Skin of body (tissue), 3 donors: ENCODE measurements at places on chromosomes 3 and 15.

GRCh38 chr15:39624806-39625205, 43.9 kb downstream of the THBS1 start:
- no peak for DNase-seq

DNA sequence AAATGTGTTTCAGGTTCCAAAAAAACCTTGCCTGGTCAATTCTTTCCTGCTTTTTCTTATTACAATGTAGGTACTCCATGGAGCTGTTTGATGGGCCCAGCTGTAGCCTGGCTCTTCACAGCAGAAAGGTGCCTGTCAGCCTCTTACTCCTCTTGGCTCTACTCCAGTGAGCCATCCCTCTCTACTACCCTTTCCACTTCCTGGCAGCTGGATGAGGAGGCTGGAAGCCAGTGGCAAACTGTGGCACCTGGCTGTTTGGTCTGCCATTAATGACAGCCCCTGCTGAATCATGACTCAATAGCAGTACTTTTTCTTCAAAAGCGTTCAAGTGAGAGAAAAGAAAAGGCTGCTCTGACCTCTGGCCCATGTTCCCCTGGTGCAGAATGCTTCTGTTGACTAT, 618.1 kb downstream of the PYDC2 start:
- DNase-seq: no peak

GRCh38 chr15:37876900-37877299, 57.5 kb upstream of the TMCO5A start:
- DNase-seq: no peak

GRCh38 chr3:112730210-112730609, 89.3 kb upstream of the CCDC80 start:
- no peak for DNase-seq

DNA sequence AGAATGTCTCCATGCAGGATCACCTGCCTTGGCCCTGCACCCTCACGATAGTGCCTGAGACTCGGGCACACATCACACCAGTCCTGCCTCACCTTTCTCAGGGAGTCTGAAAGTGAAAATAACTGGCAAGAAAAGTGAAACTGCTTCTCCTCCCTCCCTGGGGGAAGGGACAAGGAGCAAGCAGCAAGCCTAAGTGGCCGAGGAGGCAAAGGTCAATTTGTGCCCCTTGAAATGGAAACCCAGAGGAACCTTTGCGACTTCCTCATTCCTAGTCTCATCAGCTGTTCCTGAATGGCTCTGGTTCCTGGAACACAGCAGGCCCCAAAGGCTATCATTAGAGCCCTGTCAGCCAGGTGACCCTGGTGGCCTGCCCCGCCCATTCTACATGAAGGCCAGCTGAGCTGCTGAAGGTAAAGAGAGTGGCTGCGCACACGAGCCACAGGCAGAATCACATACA, 28.0 kb upstream of the SLCO2A1 start:
- no peak for DNase-seq

GRCh38 chr15:34791701-34792100, 3.6 kb downstream of the ACTC1 start:
- DNase-seq: no peak
